ENCODE measurements at places on chromosomes 2 and 18.

DNA sequence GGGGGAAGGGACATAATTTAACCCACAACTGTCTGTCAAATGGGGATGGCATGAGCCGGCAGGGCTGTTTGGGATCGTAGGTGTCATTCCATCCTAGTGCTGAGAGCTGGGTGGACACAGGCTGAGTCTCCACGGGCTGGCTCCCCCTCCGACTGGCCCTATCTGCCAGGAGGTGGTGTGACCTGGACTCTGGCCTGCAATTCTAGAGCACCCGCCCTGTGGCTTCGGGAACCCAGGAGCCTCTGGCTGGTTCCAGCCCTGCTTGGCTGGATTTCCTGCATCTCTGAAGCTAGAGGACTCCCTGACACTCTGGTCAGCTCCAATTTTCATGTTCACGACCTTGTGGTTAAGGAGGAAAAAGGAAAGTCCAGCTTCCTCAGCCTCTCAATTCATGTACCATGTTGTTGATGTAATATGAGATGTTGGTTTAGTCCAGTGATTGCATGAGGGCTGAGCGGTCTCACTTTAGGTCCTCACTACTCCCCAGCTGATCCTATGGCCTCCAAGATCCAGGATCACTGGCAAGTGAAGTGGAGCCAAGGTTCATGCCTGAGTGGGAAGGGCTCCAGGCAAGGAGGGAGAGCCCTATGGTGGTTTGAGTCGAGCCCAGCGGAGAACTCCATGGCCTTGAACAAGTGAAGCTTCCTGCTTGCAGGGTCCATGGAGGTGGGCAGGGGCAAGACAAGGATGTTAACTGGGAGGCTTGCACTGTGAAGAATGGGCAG, 169.1 kb downstream of the NDUFA10 start:
- DNase-seq, result no peak

GRCh38 chr2:114631146-114631545, 188.7 kb downstream of the DPP10 start:
- DNase-seq, result no peak

- peak; percentile 17 for DNase-seq
Observed at GRCh38 chr2:135916207-135916606, 40.0 kb upstream of the MCM6 start.

DNA sequence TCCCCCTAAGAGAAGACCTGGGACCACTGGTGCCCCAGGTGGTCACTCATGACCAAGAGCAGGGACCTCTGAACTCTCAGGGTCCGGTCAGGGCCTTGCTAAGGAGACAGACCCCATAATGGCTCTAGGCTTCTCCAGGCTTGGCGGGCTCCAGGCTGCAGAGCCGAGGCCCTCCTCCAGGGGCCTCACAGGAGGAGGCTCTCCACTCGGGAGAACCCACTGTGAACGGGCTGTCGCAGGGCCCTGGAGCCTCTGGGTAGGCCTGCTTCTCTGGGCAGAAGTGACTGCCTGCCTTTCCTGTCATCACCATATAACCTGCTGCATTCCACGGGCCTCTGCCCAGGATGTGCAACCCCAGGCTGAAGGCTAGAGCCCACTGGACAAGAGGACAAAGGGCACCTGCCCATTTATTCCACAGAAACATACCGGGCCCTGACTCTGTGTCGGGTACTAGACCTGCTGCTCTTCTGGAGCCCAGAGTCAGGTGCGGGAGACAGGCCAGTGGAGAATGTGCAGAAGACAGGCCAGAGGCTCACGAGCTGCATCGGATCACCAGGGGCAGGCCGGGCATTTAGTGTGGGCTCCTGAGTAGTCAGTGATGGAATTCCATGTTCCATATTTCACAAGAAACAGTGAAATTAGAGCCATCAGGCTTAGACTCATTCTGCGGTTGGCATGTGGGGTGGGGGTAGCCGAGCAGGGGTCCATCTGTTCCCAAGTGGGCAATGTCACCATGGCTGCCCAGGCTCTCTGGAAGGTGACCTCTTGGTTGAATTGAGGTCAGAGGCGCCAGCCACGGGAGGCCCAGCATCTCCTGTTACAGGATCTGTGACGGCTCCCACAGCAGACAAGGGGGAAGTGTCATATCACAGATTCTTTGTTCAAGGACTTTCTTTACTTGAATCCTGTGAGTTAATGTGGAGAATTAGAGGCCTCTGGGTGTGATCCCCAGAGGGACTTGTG, 220.8 kb downstream of the SH3RF3 start:
- DNase-seq, result no peak

- no peak for DNase-seq
Observed at GRCh38 chr2:9592699-9593098, 37.1 kb upstream of the ADAM17 start.

GRCh38 chr2:7625392-7626138, 708.4 kb downstream of the RNF144A start:
- DNase-seq, result no peak

- DNase-seq, result no peak
Observed at GRCh38 chr2:72998234-72998651, 73.3 kb downstream of the SFXN5 start.

DNA sequence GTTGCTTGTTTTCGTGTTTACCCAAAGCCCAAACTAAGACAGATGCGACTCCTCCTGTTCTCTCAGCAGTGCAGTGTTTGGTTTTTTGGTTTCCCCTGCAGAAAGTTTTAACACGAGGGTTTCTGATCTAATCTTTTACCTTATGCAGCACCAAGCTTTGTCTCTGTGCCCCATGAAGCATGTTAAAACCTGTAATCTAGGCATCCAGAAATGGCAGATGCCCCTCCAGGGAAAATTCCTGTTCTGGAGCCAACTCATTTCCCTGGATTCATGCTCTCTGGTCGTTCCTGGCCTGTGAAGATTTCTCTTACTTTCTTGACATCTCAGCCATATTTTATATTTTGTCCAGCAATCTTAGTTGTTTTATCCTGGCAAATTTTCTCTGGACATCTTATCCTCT, 91.5 kb downstream of the LTBP1 start:
- DNase-seq, result no peak

DNA sequence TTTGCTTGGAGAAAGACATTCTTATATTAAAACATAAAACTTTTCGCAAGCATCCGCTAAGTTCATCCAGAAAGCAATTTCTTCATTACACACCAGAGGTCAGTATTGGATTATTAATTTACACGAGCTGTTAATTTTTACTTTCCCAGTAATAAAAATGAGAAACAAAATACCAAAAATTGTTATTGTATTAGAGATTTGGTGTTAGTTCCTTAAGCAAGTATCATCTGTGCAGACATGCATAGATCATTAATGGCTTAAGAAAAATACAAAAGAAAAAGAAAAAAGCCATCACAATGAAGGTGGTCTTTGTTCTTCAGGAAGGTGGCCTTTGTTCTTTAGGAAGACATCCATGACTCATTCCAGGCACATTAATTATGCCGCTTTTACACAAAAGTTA, 53.6 kb upstream of the HNMT start:
- DNase-seq, result no peak

- DNase-seq, result no peak
Observed at GRCh38 chr18:29188760-29189159, 1011.8 kb upstream of the CDH2 start.

DNA sequence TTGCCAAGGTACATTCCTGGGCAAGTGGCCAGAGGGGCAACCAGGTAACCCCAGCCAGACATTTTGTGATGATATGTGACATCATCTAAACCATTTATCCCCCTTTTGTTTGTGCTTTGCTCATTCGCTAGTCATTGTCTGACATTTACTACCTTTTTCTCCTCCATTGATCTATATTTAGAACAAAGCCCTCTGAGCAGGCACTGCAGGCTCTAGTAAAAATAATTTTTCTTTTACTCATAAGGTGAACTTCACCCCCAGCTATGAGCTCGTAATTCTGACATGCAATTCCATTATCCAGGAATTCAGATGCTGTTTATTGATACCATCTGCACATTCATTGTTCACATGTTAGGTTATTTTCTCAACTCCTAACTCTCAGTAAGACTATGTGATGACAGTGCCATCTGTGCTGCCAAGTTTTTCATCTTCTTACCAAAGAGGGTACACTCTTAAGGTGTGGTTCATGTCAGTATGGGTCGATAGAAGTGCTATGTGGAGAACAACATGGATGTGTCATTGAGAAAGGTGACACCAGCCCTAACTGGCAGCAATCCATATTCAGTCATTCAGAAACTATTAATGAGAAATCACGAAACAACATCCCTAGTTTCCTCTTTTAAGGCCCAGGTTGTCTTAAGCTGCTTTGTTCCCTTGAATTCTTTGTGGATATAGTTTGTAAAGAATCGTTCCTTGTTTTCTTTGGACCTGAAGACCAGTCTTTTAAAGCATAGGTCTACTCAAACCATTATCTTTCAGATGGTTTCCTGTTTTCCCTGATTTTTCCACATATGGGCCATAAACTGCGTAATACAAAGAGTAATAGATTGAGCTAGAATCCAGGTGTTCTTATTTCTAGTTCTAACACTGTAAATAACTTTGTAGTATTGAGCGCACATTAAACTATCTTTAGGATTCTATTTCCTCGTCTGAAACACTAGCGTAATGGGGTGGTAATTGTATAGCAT, 978.1 kb upstream of the CDH2 start:
- no peak for DNase-seq

- DNase-seq, result no peak
Observed at GRCh38 chr2:171404719-171405118, 29.1 kb downstream of the METTL8 start.

- no peak for DNase-seq
Observed at GRCh38 chr2:218006741-218007140, 3.9 kb upstream of the TNS1 start.
